ENCODE measurements at places on chromosomes 3 and 15.

DNA sequence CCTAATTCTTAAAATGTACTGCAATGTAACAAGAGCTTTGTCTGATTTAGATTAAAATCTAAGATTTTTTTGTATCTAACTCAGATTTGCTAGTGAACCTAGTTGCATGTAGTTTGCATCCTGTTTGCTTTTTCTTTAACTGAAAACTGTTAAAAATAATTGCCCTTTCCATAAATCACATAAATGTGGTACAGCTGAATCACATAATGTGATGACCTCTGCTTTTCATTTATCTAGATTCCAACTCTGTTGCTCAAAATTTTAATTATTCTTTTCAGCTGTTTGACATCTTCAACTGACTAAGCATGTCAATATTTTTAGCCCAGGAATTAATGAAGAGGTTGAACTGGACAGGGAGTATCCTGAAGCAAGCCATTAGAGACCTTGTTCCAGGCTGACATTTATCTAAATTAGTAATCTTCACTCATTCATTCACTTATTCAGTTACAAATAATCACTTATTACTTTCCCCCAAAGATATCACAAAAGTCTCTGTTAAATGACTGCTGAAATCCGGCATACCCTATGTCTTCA is 101.9 kb upstream of the PLXND1 start:
- DNase-seq: no peak

GRCh38 chr3:31448882-31449243 is 83.9 kb upstream of the STT3B start:
- DNase-seq: no peak

- no peak for DNase-seq
Measured at GRCh38 chr15:40960925-40961324, 7.7 kb downstream of the CHAC1 start.

GRCh38 chr3:159785273-159785708 is 203.3 kb upstream of the IL12A start:
- no peak for DNase-seq

Measured in keratinocyte (primary cell).